ENCODE measurements at places on chromosomes 6 and 20.

GRCh38 chr6:12735786-12736185 lies 19.2 kb downstream of the PHACTR1 start:
- DNase-seq, result no peak

- DNase-seq, result no peak
These were observed 10.2 kb downstream of the ADA start for GRCh38 chr20:44641325-44641724.

DNA sequence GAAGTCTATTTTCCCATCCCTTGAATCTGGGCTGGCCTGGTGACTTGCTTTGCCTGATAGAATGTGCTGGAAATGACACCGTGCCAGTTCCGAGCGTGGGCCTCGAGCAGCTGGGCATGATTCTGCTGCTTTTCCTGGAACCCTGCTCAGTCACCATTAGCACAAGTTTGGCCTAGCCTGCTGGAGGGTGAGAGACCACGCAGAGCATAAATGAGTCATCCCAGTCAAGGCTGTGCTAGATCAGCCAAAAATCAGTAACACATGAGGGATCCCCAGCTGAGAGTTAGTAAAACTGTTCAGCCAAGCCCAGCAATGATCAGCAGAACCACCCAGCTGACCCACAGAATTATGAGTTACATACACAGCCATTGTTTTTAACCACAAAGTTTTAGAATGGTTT lies 74.8 kb upstream of the TOP1 start:
- DNase-seq, result no peak

DNA sequence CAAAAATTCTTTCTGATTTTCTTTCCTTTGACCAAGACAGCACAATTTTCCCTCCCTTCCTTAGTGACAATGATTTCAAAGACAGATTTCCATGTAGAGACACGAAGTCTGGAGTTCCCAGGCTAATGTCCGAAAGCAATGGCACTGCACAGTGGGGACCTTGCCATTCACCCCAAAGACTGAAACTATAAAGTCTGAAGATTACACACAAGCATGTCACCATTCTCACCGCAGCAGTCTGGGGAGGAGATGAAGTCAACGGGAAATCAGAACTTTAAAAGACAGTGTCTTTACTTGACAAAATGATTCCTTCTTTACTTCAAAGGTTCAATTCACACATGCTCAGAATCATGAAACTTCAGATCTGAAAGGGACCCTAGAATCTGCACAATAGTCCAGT lies 8.3 kb downstream of the B4GALT5 start:
- DNase-seq, result no peak

DNA sequence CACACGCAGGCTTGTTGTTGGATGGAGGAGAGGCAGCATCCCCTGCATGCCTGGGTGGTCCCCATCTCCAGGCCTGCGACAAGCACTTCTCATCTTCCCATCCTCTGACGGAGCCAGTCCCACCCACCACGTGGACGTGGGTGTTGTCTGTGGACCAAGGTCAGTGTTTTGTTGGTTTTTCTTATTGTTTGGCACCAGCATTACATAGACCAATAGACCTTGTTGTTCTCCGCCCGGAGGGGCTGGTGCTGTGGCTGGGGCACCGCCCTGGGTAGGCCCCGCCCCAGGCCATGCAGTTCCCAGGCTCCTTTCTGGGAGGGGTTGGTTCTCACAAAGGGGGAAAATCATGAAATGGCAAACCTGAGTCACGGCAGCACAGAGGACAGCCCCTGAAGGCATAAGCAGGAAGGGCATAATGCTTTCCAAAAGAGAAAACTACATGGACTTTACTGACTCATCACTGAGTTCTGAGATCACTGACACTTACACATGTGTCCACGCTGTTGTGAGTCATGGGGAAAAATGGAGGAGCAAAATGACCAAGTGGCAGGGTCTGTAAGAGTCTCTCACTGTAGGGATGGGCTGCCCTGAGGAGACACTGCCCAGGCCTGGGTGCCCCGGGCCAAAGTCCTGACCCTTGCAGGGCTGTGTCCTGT lies 90.8 kb downstream of the THBS2 start:
- no peak for DNase-seq

DNA sequence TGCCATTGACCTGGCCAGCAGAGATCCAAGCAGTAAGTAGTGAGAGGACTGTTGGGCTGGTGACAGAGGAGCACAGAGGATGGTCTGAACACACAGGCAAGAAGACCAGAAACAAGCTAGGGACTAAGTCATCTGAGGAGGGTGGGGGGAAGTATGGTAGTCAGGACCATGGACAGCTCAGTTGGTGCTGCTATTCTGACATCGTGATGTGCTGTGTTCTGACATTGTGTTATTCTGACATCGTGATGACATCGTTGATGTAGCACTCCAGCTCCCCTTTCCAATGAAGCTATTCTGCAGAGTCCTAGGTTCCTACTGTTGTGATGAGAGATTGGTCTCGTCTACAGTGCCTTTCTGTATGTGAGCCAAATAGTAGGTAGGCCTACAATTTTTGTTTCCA lies 28.7 kb downstream of the CFAP206 start:
- peak; percentile 3 for DNase-seq

DNA sequence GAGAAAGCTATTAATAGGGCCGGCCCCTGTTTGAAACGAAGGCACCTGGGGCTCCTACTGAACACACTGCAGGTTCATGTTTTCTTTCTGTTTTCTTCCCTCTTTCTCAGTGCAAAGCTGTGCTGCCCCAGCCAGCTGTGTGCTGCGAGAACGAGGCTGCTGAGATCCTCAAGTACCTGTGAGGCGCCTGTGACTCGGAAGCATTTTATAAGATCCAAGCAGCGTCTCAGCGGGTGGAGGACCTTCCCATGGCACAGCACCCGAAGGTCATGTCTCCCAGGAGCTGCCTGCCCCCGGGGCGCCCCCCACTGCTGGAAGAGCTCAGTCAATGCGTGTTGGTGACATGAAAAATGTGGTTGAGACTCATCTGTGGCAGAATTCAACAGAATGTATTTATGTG lies 66.3 kb downstream of the SMOC2 start:
- DNase-seq, result no peak

GRCh38 chr6:106658469-106658868 lies 29.1 kb downstream of the QRSL1 start:
- DNase-seq, result no peak

DNA sequence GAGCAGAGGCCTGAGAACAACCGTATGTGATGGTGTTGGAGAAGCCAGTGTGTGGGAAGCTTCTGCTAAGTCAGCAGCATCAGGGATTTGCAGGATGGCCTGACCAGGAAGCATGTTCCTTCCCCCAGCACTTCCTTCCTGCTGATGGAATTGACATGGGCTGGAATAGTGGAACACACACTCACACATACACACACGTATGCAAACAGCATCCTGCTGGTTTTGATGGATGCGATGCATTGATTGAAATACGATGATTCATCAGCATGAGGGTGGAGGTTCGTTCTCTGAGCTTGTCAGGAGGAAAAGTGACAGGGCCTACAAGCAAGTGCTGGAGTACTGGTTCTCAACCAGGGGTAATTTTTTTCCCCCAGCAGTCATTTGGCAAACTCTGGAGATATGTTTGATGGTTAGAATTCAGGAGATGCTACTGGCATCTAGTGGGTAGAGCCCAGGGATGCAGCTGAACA lies 229.1 kb downstream of the NFATC2 start:
- no peak for DNase-seq

DNA sequence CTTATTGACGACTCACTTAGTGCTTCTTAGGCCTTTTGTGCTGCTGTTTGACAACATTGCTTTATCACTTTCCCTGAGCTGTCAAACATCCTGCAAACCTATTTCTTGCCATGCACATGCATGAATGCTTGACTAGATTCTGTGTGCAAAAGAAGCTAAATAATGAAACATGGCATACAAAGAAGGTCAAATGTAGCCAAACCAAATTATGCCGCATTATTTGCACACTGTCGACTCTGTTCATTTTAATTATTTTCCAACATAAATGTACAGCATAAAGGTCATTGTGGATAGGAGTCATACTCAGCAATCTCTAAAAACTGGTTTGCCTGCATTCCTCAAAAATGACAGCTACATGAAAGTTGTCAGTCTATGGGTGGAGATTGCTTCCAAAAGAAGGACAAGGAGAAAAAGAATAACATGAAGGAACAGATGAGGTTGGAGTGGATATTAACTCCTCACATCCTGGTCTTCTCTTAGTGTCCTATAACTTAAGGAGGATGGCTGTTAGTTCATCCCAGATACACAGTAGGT lies 123.1 kb upstream of the STXBP5 start:
- DNase-seq, result no peak

DNA sequence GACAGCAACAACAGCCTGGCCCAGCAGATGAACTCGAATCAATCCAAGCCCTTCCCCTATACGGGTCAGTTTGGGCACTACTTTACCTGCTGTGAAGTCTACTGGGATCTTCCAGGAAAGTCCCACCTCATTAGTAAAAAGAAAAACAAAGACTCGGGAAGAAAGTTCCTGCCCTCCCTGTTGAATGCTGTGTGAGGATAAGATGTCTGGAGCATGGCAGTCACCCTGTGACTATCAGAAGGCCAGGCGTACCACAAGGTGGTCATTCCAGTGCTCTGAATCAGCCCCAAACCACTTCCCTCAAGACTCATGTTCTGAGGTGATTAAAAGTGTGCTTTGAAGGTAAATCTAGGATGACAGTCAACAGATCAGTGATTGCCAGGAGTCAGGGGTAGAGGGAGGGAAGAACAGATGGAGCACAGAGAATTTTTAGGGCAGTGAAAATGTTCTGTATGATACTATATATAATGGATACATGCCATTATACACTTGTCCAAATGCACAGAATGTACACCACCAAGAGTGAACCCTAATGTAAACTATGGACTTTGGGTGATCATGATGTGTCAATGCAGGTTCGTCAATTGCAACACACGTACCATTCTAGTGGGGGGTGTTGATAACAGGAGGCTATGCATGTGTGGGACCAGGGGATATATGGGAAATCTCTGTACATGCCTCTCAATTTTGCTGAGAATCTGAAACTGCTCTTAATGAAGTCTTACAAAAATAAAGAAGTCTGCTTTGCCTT lies 14.7 kb downstream of the FKBP1A start:
- no peak for DNase-seq

DNA sequence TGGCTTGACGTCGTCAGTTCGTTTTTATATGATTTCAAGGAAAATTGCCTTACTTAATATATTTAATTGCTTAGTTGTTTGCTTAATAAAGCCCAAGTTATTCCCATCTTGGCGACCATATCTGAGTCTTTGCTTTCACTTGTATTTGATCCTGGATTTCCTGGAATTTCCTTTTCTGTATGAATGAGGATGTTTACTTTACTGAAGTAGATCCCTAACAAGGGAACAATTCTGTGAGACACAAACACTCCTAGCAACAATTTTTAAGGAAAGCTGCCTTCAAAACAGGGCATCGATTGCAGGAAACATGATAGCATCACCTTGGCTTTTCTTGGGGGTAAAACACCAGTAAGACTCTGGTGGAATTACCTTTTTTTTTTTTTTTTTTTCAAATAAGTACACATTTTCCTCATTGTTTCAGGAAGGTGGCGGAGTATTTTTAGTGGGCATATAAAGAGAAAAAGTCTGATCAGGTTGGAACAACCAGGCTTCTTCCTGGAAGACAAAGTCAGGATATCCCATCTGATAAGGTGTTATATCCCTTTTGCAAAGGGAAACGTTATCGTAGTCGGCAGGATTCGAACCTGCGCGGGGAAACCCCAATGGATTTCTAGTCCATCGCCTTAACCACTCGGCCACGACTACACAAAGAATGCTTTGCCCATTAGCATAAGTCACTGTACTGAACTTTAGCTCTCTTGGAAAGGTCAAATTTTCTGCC lies 68.5 kb upstream of the ZNF184 start:
- no peak for DNase-seq

DNA sequence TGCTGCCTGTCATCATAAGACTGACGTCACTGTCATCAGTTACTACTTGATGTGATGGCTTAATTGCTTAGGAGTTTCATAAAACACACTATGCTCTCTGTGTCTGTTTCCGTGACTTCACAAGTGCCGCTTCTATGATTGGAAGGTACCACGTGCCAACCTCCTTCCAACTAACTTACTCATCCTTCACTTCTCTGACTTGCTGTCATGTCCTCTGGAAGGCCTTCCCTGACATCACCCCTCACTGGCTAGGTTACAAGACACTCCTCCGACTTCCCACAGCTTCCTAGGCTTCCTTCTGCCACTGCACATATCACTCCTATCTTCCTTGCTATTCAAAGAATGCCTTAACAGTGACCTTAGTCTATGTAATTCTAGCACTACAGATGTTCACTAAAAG lies 20.4 kb downstream of the SERINC3 start:
- DNase-seq, result no peak

- DNase-seq, result no peak
These were observed 8.9 kb upstream of the SOX12 start for GRCh38 chr20:316316-317068.

GRCh38 chr20:51399006-51399890 lies 143.3 kb downstream of the NFATC2 start:
- DNase-seq, result no peak

DNA sequence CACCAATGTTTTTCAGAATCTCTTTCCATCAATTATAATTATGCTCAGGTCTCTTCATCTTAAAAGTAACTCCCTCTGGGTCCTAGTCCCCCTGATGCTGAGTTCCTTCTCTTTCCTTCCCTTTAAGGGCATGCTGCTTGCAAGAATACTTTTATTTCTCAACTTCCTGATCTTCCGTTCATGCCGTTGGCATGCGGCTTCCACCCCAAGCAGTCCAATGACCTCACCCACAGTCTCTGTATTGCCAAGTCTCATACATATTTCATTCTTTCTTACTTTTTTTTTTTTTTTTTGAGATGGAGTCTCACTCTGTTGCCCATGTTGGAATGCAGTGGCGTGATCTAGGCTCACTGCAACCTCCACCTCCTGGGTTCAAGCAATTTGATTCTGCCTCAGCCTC lies 83.5 kb downstream of the NDUFAF5 start:
- no peak for DNase-seq

GRCh38 chr6:154555073-154555677 lies 44.7 kb upstream of the CNKSR3 start:
- DNase-seq, result no peak
